ENCODE measurements at places on chromosomes 6 and 20.

GRCh38 chr6:7106215-7106751 is 1.5 kb upstream of the RREB1 start:
- DNase-seq: no peak

DNA sequence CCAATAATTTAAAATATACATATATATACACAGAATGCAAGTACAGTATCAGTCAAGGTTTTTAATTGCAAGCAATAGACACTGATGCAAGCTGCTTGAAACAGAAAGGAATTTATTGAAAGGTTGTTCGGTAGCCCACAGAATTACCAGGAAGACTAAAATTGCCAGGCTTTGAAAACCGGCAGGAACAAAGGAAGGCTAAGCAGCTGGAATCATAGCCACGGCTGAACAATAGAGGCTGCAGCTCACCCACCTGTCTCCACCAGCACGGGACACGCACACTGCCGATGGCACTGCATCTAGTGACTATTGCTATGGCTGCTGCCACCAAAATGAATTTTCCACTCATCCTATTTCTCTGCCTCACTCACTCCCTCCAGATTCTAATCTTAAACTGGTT is 22.0 kb upstream of the L3MBTL3 start:
- no peak for DNase-seq

DNA sequence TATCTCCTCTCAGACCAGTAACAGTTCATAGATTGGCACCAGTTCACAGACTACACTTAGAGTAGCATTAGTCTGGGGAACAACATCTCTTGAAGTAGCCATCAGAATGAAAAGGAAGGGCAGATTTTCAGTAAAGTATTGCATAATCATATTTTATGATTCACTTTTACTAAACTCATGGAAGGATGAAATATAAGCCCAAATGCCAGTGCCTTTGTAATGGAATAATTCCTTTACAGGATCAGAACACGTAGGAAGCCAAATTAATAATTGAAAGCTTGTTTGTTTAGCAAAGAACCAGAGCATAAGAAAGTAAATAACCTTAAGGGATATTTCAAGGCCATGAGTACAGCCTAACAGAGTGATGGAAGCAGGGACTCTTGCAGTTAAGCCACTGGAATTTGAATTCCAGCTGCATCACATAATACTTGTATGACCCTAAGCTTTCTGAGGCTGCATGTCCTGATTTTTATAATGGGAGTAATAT is 11.4 kb upstream of the LOC128125822 start:
- no peak for DNase-seq

GRCh38 chr6:43793875-43794242 is 23.8 kb downstream of the VEGFA start:
- no peak for DNase-seq

GRCh38 chr20:25269057-25269832 is 21.4 kb downstream of the PYGB start:
- no peak for DNase-seq

- DNase-seq: no peak
These were observed 2.2 kb upstream of the GINM1 start for GRCh38 chr6:149563928-149564325.

- DNase-seq: no peak
These were observed 17.4 kb downstream of the PIGT start for GRCh38 chr20:45433316-45433715.

DNA sequence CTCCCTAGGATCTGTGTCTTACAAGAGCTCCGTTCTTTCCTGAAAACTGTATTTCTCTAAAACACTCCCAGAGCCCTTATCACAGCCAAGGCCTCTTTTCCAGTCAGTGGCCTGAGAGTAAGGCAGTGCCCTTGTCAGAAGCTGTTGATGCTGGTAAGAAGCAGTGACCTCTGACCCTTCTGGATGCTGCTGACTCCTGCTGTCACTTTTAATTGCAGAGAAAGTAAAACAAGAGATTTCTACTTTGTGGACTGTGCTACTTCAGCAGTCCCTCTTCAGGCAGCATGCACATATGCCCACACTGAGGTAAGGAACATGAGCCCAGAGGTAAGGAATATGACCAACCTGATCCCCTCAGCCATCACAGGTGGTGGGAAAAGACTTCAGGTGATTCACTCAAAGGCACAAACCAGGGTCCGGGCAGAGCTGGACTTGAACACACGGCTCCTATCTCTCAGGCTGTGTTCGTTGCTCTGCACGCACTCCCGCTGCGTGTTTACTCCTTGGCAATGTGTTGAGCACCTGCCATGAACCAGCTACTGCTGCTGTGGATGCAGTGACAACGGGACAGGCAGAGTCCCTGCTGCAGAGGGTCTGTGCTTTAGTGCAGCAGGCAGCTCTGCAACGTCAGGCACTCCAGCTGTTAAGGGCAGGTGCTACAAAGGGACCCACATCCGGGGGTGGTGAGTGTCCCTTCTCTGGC is 201.9 kb upstream of the CST7 start:
- no peak for DNase-seq
